ENCODE measurements at places on chromosomes 12 and 14.

GRCh38 chr12:67355428-67356379 lies 86.5 kb downstream of the CAND1 start:
- DNase-seq = no peak

DNA sequence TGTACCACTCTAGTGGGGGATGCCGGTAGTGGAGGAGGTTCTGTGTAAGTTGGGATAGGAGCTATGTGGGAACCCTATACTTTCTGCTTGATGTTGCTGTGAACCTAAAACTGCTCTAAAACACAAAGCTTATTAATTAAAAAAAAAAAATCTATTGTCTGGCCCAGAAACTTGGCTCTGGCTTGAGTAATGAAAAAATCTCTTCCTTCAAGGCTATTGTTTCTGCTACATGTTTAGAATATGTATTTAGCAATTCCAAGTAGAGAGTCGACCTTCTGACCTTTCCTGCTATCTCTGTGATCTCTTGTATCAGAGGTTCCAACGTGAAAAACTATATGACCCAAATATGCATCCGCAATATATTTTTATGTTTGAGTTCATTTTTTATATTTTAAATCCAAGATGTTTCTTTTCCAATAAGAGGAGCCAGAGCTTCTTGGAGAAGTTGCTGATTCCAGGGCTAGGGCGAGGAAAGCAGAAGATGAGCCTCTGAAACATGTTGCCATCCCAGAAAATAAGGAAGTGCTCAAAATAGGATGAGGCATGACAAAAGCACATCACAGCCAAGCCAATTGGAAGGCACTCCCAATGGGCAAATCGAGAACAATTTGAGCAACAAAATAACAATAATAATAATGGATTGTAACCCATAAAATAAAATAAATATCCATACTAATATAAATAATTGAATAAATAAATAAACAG lies 184.6 kb upstream of the TMEM260 start:
- DNase-seq = no peak

GRCh38 chr12:120687578-120688289 lies 785 bp downstream of the MLEC start:
- no peak for DNase-seq

DNA sequence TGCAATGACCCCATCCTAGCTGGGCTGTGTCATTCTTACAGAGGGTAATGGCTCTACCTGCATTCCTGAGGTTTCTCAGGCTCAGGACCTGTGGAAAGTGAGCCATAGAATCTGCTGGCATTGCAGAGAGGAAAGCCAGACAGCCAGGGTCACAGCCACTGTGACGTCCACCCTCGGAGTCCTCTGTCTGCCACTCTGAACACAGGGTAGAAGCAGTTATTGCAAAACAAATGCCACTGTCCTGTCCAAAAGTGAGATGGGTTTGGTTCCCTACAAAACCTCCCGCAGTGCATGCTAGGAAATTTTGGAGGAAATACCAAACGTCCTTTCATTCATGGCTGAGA lies 37.8 kb downstream of the TNFAIP2 start:
- no peak for DNase-seq

- DNase-seq = no peak
Observed at GRCh38 chr14:29805415-29806123, 122.1 kb downstream of the PRKD1 start.

GRCh38 chr12:2291182-2291832 lies 238.5 kb downstream of the CACNA1C start:
- DNase-seq = no peak

- no peak for DNase-seq
Observed at GRCh38 chr14:100538351-100539002, 48.7 kb downstream of the BEGAIN start.

GRCh38 chr12:10101042-10101579 lies 2.3 kb upstream of the CLEC1A start:
- DNase-seq = no peak

GRCh38 chr12:92472201-92472600 lies 230.6 kb upstream of the PLEKHG7 start:
- DNase-seq = no peak

DNA sequence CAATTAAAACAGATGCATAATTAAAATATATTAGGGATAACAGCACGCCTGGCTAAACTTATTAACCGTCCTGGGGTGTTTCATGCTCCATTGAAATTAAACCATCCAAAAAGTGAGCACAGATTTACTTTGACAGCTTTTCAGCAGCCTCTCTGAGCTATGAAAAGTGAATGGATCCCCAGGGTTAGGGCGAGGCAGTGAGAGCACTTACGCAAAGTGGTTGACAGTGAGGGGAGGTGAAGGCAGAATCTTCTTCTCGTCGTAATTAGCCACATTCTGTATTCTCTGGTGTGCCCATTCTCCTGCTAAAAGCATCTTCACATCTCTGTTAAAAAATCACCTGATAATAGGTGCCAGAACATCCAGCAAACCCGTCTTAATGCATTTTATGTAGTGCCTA lies 1.9 kb downstream of the TMTC2 start:
- no peak for DNase-seq

- DNase-seq = no peak
Observed at GRCh38 chr14:47949006-47949405, 273.6 kb upstream of the MDGA2 start.

DNA sequence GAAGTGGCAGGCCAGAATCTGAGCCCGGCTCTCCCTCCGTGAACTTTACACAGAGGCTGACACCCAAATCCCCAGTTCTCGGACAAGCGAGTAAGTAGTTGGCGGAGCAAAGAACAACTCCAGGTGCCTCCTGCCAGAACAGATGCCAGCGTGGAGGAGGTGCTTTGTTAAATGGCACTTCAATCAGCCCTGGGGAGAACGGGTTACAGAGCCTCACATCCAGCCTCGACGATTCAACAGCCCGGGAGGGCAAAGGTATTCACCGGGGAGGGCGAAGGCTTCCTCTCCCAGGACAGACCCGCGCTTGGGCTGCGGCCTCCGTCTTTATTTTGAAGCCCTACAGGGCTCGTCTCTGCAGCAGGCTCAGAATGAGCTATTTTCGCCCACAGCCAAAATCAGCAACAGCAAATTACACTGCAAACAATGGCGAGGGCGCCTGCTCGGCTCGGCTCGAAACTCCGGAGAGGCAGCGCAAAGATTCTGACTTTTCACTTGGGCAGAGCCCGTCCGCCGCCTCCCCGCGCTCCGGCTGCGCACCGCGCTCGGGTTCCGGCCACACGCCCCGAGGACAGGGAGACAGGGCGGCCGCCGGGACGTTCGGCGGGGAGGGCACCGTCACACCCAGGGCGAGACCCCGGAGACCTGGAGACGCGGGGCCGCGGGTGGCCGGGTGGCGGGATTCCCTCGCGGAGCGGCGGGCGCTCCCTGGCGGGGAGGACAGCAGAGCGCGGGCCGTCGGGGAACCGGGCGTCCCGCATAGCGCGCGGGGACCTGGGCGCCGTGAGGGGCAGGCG lies 811 bp downstream of the TMCC3 start:
- no peak for DNase-seq

DNA sequence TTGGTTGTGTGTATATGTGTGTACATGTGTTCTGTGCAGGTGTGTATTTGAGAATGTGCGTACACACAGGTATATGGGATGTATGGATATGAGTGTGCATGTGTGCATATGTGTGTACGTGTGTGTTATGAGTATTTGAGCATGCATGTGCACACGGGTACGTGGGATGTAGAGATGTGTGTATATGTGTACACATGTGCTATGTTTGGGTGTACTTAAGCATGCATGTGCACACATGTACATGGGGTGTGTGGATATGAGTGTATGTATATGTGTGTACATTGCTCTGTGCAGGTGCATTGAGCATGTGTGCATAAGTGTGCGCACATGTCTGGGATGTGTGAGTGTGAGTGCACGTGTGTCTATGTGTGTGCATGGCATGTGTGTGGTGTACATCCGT lies 34.3 kb upstream of the SFSWAP start:
- DNase-seq = no peak

Measured in stimulated activated CD8-positive, alpha-beta memory T cell treated with anti-CD3 and anti-CD28 coated beads, Interleukin-4, amount 100 ng/mL, for 1 hour (primary cell).